H1 (cell line): ENCODE measurements at places on chromosomes 12 and 14.

GRCh38 chr14:50113381-50114035 lies 2.9 kb downstream of the VCPKMT start:
- H3K36me3 ChIP-seq: peaks cover 34% of the 10 kb centered on the region
- no peak overlapping the region for H3K4me3 ChIP-seq
- H3K27me3 ChIP-seq: no peaks in the 10 kb centered on the region
- H3K4me1 ChIP-seq: peaks cover 6% of the 10 kb centered on the region
- DNase-seq: no peak

DNA sequence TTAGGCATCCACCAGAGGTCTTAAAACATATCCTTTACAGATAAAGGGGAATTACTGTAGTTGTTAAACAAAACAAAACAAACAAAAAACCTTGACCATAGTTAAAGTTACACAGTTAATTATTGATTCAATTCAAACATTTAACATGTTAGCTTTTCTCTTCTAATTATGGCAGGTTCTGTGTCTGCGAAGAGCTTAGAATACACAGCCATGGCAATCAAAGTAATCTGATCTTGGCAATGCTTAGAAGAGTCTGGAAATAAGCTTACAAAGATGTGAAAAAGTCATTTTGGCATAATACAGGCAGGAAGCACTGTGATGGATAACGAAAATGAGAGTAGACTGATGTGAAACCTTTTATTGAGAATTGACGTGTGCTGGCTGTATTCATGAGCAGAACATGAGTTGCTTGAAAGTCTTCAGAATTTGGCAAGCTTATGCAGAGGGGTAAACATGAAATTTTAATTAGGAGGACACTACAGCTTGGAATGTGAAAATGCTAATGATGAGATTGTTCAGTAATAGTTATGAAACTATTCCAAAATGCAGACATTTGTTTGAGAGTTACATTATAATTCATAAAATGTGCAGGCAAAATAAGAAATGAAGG lies 629.6 kb downstream of the FSCB start:
- DNase-seq: no peak
- no peaks in the 10 kb centered on the region for H3K36me3 ChIP-seq
- no peak overlapping the region for H3K4me3 ChIP-seq

DNA sequence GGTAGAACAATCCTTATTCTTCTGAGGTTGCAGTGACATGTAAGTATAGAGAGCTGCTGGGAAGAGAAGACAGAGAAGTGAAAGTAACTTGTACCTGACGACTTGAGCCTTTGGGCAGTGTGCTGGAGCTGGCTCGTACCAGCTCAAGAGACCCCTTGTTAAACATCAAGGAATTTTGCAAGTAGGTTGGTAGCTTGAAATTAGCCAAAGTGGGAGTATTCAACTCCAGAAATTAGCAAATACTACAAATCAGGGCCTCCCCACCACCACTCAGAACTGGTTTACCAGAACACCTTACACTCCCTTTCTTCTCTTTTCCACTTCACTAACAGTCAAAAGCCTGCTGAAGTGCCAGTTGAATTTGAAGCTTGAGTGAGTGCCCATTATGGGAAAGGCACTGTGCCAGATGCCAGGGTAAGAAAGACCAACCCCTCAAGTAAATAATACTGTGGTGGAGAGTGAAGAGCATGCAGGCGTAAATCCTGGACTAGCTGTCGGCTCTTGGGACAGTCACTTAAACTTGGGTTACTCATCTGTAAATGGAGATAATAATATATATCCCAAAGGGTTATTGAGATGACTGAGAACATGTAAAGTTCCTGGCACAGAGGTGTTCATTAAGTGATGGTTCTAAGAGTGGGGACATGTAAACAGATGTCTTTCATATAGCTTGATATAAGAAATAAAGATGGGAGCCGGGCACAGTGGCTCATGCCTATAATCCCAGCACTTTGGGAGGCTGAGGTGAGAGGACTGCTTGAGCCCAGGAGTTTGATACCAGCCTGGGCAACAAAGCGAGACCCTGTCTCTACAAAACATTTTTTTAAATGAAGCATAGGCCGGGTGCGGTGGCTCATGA lies 27.0 kb upstream of the EID3 start:
- no peak overlapping the region for H3K4me3 ChIP-seq
- no peaks in the 10 kb centered on the region for H3K27me3 ChIP-seq
- DNase-seq: no peak
- no peaks in the 10 kb centered on the region for H3K4me1 ChIP-seq
- H3K36me3 ChIP-seq: no peaks in the 10 kb centered on the region

- no peaks in the 10 kb centered on the region for H3K27me3 ChIP-seq
- H3K4me1 ChIP-seq: no peaks in the 10 kb centered on the region
- DNase-seq: no peak
- no peak overlapping the region for H3K4me3 ChIP-seq
These were observed 3.0 kb downstream of the ERO1A start for GRCh38 chr14:52692248-52692962.

GRCh38 chr12:112741106-112741505 lies 50.4 kb upstream of the RPH3A start:
- no peak for DNase-seq
- no peaks in the 10 kb centered on the region for H3K36me3 ChIP-seq
- H3K27me3 ChIP-seq: no peaks in the 10 kb centered on the region
- H3K27ac ChIP-seq: no peak overlapping the region
- H3K4me1 ChIP-seq: no peaks in the 10 kb centered on the region

GRCh38 chr12:108043750-108044533 lies 85.1 kb upstream of the WSCD2 start:
- DNase-seq: no peak
- no peaks in the 10 kb centered on the region for H3K4me1 ChIP-seq
- no peak overlapping the region for H3K4me3 ChIP-seq

DNA sequence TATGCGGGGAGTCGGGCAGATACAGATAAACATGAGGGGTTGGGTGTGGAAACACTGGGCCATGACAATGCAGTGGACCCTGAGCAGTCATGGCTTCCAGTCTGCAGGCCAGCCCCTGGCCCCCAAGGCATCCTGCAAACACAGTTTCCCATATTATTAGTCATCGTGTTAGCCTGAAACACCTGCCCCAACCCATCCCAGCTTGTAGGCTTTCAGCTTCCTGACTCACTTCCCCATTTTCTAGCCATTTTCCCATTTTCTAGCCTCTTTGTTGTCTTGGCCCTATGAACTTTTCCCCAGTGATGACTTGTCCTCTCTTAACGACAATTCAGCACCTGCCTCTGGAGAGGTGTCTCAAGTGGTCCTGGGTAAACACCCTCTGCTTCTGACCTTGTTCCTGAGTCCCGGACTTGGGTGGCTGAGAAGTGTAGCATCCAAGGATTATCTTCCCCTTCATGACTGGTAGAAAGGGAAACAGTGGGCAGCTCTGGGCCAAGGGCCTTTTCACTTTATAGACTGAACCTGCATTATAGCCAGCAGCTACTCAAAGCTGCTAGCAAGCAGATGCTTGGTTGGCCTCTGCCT lies 4.3 kb upstream of the PGF start:
- H3K4me3 ChIP-seq: no peak overlapping the region
- no peak overlapping the region for H3K27ac ChIP-seq
- H3K27me3 ChIP-seq: peaks cover 9% of the 10 kb centered on the region; the same call in 1 of the 2 replicates
- no peaks in the 10 kb centered on the region for H3K36me3 ChIP-seq
- no peak for DNase-seq
- peaks cover 24% of the 10 kb centered on the region for H3K4me1 ChIP-seq

DNA sequence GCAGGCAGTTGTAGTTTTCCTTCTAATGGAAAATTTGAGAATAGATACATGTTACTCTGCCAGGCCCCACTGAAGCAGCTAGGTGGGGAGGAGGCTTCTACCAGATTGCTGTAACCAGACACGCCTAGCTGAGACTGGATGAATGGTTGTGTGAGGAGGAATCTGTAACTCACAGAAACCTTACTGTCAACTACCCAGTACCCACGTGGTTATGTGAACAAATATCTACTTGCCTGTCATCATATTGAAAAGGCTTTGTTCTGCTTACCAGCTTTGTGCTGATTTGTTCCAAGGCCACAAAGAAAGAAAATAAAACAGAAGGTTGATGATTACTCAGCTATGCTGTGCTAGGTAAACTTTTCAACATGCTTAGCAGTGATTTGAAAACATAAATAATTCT lies 167.2 kb downstream of the CAPZA3 start:
- no peak overlapping the region for H3K27ac ChIP-seq
- no peak overlapping the region for H3K4me3 ChIP-seq
- no peaks in the 10 kb centered on the region; the same call in 1 of the 2 replicates for H3K27me3 ChIP-seq
- no peaks in the 10 kb centered on the region for H3K4me1 ChIP-seq
- DNase-seq: no peak

DNA sequence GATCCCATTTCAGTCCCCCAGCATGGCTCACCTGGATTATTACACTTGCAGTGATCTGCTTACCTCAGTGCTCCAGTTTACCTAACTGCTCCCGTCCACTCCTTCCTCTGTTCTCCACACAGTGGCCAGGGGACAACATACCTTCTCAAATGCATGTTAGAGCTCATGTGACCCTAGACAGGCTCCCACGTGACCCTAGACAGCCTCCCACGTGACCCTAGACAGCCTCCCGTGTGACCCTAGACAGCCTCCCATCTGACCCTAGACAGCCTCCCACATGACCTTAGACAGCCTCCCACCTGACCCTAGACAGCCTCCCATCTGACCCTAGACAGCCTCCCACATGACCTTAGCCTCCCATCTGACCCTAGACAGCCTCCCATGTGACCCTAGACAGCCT lies 226.0 kb upstream of the TMEM132C start:
- no peak overlapping the region for H3K27ac ChIP-seq
- H3K27me3 ChIP-seq: no peaks in the 10 kb centered on the region
- H3K4me1 ChIP-seq: no peaks in the 10 kb centered on the region
- H3K4me3 ChIP-seq: no peak overlapping the region
- no peak for DNase-seq

GRCh38 chr12:38898001-38898684 lies 7.2 kb downstream of the CPNE8 start:
- peaks cover 5% of the 10 kb centered on the region; the same call in 1 of the 2 replicates for H3K4me1 ChIP-seq
- no peaks in the 10 kb centered on the region for H3K36me3 ChIP-seq
- DNase-seq: no peak
- H3K4me3 ChIP-seq: no peak overlapping the region
- no peaks in the 10 kb centered on the region for H3K27me3 ChIP-seq

DNA sequence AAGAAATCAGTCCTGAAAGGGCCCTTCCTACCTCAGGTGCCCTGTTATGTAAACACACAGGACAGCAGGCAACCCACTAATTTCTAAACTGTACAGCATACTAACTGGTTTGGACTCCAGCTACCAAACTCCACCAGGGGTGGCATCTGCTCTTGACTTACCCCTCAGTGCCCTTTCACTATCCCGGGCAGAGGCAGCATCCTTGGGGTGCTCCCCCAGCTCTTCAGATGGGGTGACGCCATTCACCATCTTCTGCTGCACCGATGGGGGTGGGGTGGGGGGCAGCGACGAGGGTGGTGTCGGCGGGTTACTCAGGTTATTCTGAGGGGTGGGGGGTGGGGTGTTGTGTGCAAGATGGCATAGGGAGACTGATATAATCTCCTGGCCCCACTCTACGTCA lies 11.5 kb upstream of the PRKAG1 start:
- no peak overlapping the region for H3K4me3 ChIP-seq
- DNase-seq: no peak
- H3K27me3 ChIP-seq: no peaks in the 10 kb centered on the region
- H3K27ac ChIP-seq: no peak overlapping the region
- peaks cover 48% of the 10 kb centered on the region for H3K36me3 ChIP-seq

GRCh38 chr14:35341454-35341750 lies 49.2 kb downstream of the PSMA6 start:
- DNase-seq: no peak
- no peak overlapping the region for H3K4me3 ChIP-seq
- H3K36me3 ChIP-seq: no peaks in the 10 kb centered on the region
- no peak overlapping the region for H3K27ac ChIP-seq
- H3K4me1 ChIP-seq: peaks cover 21% of the 10 kb centered on the region

DNA sequence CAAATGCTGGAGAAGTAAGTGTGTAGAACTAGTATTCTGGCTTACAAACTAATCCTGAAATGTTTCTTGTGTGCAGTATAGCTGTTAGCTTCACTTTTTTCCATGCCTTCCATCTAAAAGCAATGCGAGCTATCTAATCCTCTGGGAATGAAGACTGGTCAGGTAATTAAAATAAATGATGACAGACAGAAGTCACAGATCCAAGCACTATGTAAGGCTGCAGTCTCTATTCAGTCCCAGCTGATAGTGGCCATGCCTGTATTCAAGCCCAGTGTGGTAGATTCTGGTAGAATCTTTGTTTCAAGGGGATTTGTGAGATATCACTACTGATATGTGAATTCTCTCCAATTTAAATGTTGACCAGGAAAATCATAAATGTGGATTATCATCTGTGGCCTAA lies 637.2 kb downstream of the TMTC2 start:
- H3K27me3 ChIP-seq: no peaks in the 10 kb centered on the region
- no peak for DNase-seq
- H3K4me3 ChIP-seq: no peak overlapping the region
- no peak overlapping the region for H3K27ac ChIP-seq
- no peaks in the 10 kb centered on the region for H3K4me1 ChIP-seq

DNA sequence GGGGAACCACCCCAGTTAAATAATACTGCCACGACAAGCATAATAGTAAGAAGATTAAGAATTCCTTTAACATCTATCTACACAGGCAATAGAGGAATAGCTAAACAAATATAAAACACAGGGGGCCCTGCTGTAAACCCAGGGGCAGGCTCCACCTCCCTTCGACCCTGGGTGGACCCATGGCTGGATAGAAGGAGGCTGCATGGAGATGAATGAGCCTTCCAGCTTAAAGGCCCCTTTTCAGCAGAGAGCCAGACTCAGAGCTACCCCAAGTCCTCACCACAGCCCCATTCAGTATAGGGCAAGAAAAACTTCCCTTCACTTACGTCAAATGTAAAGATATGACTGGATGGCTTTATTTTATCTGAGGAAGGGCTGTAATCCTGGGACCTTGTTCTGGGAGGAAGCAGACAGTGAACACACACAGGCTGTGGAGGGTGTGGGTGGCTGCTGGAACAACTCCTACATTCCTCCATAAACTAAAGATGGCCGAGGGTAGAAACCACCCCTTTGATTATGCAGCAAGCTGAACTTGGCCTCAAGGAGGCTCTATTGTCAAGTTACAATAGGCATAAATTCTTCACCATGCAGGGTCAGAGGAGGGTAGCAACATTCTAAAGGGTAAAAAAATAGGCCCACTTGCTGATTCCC lies 30.4 kb downstream of the NUAK1 start:
- no peak overlapping the region for H3K4me3 ChIP-seq
- peaks cover 3% of the 10 kb centered on the region for H3K36me3 ChIP-seq
- DNase-seq: no peak
- no peaks in the 10 kb centered on the region for H3K27me3 ChIP-seq

- no peaks in the 10 kb centered on the region for H3K36me3 ChIP-seq
- no peaks in the 10 kb centered on the region for H3K27me3 ChIP-seq
- DNase-seq: no peak
- no peaks in the 10 kb centered on the region for H3K4me1 ChIP-seq
- no peak overlapping the region for H3K4me3 ChIP-seq
- no peak overlapping the region for H3K27ac ChIP-seq
These were observed 415.0 kb upstream of the FBXO33 start for GRCh38 chr14:39847194-39847593.

GRCh38 chr14:34944744-34945143 lies 38.0 kb upstream of the SRP54 start:
- no peak overlapping the region for H3K4me3 ChIP-seq
- no peaks in the 10 kb centered on the region for H3K4me1 ChIP-seq
- DNase-seq: no peak
- no peak overlapping the region for H3K27ac ChIP-seq
